EH (cell line): ENCODE measurements at places on chromosomes 3 and 15.
A peak's percentile ranks its signal among the peaks of the same experiment; 100 is the strongest.

- peak; percentile 49 for DNase-seq
Observed at GRCh38 chr3:173709026-173709425, 311.5 kb downstream of the NLGN1 start.

GRCh38 chr3:64110071-64110470 is 86.8 kb upstream of the PSMD6 start:
- DNase-seq, result no peak

- peak; percentile 58 for DNase-seq
Observed at GRCh38 chr3:159861369-159861987, 127.2 kb upstream of the IL12A start.

GRCh38 chr3:9121366-9122001 is 128.0 kb downstream of the SRGAP3 start:
- no peak for DNase-seq

GRCh38 chr3:75294124-75294523 is 370.0 kb upstream of the FRG2C start:
- peak; percentile 56 for DNase-seq

GRCh38 chr15:35393398-35393797 is 152.6 kb downstream of the DPH6 start:
- DNase-seq, result peak; percentile 84

DNA sequence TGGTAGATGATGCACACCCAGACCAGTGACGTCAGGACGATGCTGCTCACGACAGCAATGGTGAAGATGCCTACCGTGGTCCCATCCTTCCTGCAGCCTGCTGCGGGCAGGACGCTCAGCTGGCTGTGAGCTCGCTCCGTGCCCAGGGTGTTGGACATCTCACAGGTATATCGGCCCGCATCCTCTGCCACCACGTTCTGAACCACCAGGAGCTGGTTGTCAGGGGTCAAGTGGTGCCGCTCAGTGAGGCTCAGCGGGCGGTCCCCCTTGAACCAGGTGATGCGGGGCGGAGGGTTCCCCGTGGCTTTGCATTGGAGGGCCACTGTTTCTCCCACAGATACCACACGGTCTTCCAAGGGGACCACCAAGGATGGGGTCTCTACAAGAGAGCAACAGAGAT is 117.8 kb downstream of the LRIG1 start:
- no peak for DNase-seq

GRCh38 chr3:78660957-78661356 is 1106.8 kb downstream of the ROBO1 start:
- no peak for DNase-seq
